ENCODE measurements at places on chromosomes 7 and 10.

GRCh38 chr7:151308256-151308655 is 33.4 kb upstream of the NUB1 start:
- DNase-seq, result no peak

DNA sequence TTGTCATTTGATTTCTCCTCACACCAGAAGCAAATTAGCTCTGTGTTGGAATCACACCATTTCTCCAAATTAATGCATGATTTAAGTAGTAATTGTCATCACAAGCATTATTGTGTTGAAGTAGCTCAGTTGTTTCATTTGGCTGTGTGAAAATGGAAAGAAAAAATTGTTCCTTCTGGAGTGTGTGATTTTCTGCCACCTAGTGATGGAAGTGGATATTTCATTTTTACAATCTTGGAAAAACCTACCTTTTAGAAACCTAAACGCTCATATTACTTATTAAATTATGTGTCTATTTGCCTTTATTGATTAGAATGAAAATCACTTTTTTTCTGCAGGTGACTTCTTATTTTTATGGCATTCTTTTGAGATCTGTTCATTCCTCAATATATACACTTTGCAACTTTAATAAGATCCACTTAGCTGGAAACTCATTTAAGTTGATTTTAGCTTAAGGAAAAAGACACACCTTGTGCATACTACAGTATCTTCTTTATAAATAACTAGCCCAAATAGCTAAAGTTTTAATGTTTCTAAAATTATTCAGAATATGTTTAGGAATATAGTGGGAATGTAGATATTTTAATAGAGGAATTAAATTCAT is 50.0 kb downstream of the SRI start:
- peak; percentile 10 for DNase-seq

DNA sequence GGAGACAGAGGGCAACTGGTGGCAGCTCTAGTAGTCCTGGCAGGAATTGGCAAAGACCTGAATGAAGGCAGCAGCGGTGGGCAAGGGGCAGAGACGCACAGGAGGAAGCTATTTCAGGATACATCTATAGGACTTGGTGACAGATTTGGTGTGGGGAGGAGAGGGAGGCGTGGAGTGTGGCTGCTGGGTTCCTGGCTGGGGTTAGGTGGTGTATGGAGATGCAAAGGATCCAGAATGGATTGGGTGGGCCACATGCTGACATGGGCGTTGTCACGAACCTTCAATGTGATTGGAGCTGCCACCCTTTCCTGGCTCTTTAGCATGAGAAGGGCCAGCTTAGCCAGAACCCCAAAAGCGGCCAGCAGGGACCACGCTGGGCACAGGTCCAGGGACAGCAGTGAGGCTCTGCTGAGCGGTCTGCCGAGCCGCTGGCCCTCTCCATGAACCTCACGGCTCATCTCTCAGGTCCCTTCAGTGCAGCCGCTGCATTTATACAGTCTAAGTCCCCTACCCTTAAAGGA is 10.2 kb upstream of the ADCY1 start:
- DNase-seq, result no peak

DNA sequence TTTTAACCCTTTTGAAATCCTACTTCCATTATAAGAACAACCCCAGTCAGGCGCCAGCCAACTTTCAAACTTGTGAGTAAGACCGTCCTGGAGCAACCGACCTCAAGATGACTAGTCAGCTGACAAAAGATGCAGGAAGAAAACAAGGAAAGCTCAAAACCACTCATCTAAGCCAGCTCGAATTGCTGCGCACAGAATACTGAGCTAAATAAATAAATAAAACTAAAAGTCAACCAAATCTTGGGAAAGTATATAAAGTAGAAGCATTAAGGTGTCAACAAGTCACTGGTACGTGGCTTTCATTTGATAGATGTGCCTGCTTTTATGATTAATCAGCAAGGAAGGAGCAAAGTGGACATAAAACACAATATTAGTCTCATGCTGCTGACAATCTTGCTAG is 1269.8 kb downstream of the XPNPEP1 start:
- no peak for DNase-seq

DNA sequence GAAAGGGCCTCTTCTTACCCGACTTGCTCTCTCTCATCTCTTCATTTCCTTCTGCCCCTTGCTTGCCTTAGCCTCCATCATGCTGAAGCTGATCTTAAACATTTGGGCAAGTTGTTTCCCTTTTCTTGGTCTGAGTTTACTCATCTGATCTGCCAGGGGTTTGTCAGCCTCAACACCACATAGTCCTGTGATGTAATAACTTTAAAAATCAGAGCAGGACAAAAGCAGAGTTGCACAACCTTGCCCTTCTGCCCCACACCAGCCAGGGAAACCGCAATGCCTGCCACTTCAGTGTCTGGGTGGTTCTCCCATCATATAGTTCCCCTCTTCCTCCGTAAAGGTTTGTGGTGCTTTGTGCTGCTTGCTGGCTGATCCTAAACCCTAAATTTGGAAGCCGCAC is 9.9 kb upstream of the LIPM start:
- no peak for DNase-seq

- DNase-seq, result no peak
These were observed 58.3 kb downstream of the CXCL12 start for GRCh38 chr10:44326474-44327030.

- no peak for DNase-seq
These were observed 4.5 kb upstream of the CCDC6 start for GRCh38 chr10:59910867-59911266.
